ENCODE measurements at places on chromosomes 2 and 18.

GRCh38 chr2:42558827-42559226 lies 9.6 kb upstream of the MTA3 start:
- no peak for DNase-seq

GRCh38 chr2:1842945-1843344 lies 98.6 kb upstream of the PXDN start:
- DNase-seq, result no peak

DNA sequence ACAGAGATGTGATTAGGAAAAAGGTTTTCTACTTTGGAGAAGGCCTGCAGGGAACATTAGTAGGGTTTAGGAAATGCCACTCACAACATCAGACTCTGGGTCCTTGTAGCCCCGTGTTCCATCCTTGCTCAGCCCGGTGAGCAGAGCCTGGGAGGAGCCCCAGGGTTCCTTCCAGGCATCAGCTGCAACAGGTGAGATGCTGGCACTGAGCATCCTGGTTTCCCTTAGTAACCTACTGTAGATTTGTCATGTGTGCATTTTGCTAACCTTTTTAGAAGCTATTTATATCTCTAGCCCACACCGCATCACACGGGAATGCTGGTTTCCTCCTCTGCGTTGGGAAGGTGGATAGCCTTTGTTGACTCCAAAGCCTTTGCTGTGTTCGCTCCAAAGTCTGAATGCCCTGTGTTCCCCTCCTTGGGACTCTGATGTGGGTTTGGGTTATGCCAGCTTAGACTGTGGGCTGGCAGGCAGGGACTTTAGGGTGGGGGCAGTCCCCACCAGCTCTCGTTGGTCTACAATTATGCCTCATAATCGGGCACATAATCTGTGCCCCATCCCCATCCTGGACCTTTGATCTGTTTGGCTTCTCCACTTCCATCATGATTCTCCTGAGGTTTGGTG lies 69.3 kb downstream of the TMEM247 start:
- DNase-seq, result no peak

DNA sequence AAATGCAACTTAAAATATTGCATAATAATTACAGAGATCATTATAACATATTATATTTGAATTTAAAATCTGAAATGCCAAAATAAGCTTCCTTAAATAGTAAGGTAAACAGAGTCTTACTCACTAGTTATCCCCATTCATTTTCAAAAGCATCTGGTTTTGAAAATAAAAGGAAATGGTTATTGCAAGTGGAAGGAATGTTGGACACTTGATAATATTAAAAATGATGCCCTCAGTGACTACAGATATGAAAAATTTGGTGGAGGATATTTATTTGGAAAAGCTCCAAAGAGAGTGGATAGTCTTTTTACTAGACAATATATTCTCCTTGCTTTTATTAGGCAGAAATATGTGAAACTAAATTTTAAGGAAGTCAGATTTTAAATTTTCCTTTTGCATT lies 39.7 kb downstream of the CDH19 start:
- no peak for DNase-seq

DNA sequence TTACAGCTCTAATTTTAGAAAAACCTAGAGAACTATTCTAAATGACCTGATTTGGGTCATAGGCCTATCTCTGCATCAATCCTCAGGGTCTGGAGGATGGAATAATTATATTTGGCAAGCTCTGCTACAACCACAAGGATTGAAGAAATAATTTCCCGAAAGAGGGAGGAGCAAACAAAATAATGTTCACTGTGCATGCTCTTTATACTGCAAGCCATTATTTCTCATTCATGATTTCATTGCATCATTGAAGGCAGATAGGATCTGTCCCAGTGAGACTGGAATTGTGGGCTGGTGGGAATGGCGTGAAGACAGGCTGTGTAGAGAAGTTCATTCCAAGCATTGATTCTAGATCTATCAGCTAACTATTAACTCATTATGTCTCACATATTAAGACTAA lies 12.7 kb upstream of the MAPRE2 start:
- DNase-seq, result no peak

GRCh38 chr2:177633910-177634294 lies 241.3 kb downstream of the AGPS start:
- DNase-seq, result no peak

GRCh38 chr2:239409976-239410375 lies 9.2 kb upstream of the HDAC4 start:
- DNase-seq, result no peak

- DNase-seq, result no peak
These were observed 9.9 kb upstream of the IL1A start for GRCh38 chr2:112794131-112794733.

DNA sequence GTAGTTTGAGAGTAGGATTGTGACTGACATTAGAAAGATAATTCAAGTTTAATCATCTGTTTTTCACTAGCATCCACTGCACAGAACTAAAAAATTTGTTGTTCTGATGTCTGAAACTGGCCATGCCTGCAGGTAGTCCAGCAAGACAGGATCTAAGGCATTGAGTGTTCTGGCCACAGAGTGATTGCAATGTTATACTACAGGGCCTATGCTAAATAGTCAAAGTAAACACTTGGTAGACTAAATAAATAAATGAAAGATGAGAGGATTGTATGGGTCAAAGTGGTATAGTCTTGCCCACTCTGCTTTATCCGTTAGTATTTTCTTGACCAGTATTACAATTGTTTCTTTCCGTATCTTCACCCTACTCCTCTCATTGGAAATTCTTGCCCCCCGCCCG lies 27.6 kb upstream of the FANCL start:
- no peak for DNase-seq

DNA sequence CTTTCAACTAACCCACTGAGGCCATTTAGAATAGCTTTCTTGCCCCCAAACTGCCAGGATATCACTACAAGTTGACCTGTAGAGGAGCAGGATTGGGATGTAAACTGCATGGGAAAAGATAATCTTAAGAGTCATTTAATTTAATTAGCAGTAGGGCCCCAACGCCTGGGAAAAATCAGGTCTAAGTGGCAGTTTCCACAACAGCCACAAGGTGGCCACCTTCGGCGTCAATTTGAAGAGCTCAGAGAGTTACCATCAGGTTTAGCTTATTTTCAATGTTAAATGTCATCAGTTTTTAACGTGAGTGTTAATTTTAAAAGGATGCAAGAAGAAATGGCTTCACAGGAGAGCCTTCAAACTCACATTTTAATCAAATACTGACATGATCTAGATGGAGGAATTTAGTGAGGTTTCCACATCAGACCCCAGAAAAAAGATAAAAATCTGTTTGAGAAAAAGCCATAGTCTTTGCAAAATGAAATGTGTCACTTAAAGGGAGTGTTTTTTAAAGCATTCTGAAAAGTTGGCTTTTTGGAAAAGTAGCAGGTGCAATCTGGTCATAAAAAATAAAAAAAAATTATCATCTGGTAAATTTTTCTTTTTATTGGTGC lies 77.3 kb upstream of the UPP2 start:
- DNase-seq, result peak; percentile 39

DNA sequence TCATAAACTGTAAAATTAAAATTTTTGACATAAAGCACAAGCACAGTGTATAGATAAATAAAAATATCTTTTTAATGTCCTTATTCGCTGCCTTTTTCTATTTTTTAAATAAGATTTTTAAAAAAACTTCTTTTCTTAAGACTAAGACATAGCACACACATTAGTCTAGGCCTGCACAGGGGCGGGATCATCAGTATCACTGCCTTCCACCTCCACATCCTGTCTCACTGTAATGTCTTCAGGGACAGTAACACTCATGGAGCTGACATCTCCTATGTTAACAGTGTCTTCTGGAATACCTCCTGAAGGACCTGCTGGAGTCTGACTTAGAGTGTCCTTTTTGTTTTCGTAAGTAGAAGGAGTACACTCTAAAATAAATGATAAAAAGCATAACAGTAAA lies 33.0 kb downstream of the VAPA start:
- no peak for DNase-seq

DNA sequence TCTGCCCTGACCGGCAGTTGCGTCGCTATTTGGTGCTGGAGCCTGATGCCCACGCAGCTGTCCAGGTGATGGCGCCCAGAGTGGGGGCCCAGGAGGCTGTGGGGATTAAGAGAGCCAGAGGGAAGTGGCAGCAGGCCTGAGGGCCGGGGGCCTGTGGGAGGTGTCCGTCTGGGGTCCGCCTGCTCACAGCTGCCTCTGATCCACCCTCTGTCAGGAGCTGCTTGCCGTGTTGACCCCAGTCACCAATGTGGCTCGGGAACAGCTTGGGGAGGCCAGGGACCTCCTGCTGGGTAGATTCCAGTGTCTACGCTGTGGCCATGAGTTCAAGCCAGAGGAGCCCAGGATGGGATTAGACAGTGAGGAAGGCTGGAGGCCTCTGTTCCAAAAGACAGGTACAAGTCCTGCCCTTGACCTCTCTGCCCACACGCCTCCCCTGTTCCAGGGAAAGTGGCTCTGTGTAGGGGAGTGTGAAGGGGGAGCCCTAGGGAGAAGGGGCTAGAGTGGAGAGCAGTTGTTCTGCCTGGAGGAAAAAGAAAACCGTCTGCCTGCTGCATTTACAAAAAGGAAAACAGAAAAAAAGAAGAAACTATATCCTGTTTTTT lies 11.6 kb downstream of the STK11IP start:
- DNase-seq, result no peak

DNA sequence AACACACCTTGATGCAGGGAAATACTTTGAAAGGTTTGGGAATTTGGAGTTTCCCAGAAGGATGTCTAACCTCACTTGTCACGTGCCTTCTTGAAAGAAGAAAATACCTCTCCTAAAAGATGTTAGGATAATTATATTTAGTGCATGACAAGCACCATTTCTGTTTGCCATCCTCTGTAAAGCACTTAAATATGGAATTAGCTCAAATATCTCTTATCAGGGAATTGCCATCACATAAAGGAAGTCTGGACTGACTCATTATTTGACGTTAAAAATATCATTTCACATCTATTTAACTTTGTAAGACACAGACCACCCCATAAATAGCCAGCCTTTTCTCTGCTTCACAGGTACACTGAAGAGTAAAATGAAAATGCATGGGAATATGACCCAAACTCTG lies 140.1 kb downstream of the STK39 start:
- DNase-seq, result no peak

GRCh38 chr2:149908726-149909683 lies 321.4 kb upstream of the MMADHC start:
- DNase-seq, result no peak

GRCh38 chr2:55761526-55761925 lies 67.9 kb upstream of the PNPT1 start:
- no peak for DNase-seq

- DNase-seq, result no peak
These were observed 48.5 kb upstream of the PELI1 start for GRCh38 chr2:64192664-64193105.

DNA sequence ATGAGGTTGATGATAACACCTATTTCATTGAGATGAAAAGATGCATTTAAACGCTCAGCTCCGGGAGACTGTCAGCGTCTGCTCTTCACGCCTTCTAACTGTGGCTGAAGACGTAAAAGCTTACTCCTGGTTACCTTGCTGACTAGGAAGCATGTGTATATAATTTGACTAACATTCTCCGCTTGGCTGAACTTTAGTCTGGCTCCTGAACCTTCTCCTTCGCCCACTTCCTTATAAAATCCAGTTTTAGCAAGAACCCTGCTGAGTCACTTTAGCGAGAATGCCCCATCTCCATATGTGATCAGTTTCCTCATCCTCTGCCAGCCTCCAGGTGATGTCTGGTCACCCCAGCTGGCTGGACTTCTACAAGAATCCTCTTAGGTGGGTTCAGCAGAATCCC lies 12.7 kb upstream of the CREG2 start:
- no peak for DNase-seq

- DNase-seq, result no peak
These were observed 154.4 kb downstream of the CSRNP3 start for GRCh38 chr2:165623783-165624469.

DNA sequence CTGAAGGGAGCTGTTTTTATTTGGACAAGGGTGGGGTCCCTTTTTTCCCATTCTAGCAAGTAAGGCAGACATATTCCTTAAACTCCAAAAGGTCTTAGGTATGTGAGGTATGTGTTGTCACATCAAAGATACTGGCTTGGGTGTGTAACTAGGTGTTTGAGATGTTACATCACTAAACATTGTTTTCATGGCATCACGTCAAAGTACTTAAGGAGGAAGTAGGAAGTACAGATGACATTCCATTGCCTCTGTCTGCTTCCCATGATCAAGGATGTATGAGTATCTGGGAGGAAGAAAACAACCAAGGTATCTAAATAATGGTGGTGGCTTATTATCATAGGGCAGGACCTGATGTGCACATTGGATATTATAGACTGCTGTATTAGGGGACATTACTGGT lies 39.3 kb downstream of the CD302 start:
- DNase-seq, result no peak

GRCh38 chr2:2472044-2472443 lies 141.0 kb upstream of the MYT1L start:
- no peak for DNase-seq

GRCh38 chr18:47149457-47150028 lies 757 bp downstream of the HDHD2 start:
- DNase-seq, result no peak

GRCh38 chr2:128354726-128355470 lies 36.2 kb upstream of the HS6ST1 start:
- DNase-seq, result no peak

GRCh38 chr18:7492385-7492784 lies 74.7 kb upstream of the PTPRM start:
- DNase-seq, result no peak

DNA sequence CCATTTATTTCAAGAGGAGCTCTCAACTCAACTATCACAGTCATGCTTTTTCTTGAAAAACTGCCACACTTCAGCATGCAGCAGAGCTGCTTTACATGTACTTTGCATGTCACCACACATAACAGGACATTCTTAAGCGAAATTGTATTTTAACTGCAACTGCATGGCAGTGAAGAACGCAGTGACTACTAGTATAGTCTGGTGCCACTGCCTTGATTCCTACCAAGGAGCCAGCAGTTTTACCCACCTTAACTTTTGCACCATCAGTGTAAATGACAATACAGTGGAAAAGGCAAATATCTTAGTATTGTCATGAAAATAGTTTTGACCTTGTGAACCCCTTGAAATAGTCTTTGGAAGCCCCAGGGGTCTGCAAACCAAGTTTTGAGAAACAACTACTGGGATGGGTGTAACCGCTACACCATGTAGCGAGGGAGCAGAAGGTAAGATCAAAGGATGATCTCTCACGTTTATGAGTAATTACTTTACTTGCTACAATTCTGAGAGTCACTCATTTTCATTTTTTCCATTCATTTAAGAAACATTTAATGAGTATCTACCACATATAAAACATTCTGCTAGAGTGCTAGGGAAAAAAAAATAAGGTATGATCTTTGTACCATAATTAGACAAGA lies 32.3 kb upstream of the MPP4 start:
- no peak for DNase-seq

DNA sequence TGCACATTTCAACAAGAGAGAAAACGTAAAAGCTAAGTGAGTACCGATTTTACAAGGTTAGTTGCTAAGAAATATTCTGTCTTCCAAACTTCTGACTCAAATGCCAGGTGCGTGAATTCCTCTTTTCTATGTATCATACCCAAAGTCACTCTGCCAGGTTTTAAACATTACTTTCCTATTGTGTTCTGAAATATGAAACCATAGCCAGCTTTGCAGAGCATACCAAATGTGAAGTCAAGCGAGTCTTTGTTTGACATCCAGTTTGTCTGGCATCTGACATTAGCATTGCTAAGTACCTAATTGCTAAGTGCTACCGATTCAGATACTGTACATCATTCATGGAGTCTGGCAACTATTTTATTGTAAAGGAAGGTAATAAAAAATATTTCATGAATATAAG lies 321.9 kb upstream of the GALNT5 start:
- DNase-seq, result no peak

GRCh38 chr2:19809206-19809605 lies 92.6 kb downstream of the TTC32 start:
- no peak for DNase-seq

- no peak for DNase-seq
These were observed 262.7 kb upstream of the FSIP2 start for GRCh38 chr2:185475914-185476313.
